ENCODE measurements at places on chromosomes 6 and 20. TPM values are rescaled to one million over a fixed set of nuclear protein-coding genes. Genes with fewer than 3 reads are reported as not detected.

GRCh38 chr20:46951405-46951804, 56.8 kb downstream of the EYA2 start:
- peaks cover 2% of the 10 kb centered on the region for H3K36me3 ChIP-seq
- no peak overlapping the region for H3K27ac ChIP-seq
- DNase-seq: no peak

GRCh38 chr6:148265054-148265453, 77.6 kb upstream of the SASH1 start:
- DNase-seq: no peak
- H3K4me1 ChIP-seq: peaks cover 2% of the 10 kb centered on the region
- H3K27ac ChIP-seq: no peak overlapping the region

The HFE gene
- 1.2 TPM for total RNA-seq

The FOXQ1 gene
- not detected for total RNA-seq

DNA sequence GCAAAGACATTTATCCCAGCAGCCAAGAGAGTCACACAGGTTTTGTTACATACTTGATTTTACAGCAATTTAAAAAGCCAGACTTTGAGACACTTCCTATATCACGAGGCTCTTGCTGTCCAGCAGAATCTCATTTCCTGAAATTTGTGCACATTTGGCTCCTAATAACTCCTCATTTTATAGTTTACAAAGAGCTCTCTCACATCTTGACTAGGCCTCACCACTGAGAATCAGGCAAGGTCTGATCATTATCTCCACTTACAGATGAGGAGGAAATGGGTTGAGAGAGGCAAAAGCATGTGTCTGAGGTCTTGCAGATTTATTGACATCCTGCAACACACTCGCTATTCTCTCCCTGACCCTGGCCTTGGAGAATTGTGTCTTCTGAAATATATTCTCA, 426.8 kb downstream of the MAFB start:
- peaks cover 17% of the 10 kb centered on the region for H3K27me3 ChIP-seq
- peaks cover 3% of the 10 kb centered on the region for H3K36me3 ChIP-seq
- no peak overlapping the region for H3K4me3 ChIP-seq
- peaks cover 4% of the 10 kb centered on the region for H3K4me1 ChIP-seq
- no peak overlapping the region for H3K27ac ChIP-seq

GRCh38 chr6:73002588-73002987, 222.7 kb downstream of the KHDC1L start:
- no peak overlapping the region for H3K4me3 ChIP-seq
- DNase-seq: no peak
- H3K36me3 ChIP-seq: no peaks in the 10 kb centered on the region
- no peaks in the 10 kb centered on the region for H3K27me3 ChIP-seq
